ENCODE measurements at places on chromosomes 1 and 21.

GRCh38 chr1:239308701-239309333 is 77.6 kb upstream of the CHRM3 start:
- DNase-seq, result peak; percentile 13

- no peak for DNase-seq
These were observed 189.6 kb downstream of the PLPP3 start for GRCh38 chr1:56389813-56390212.

- DNase-seq, result no peak
These were observed 11.0 kb upstream of the CTRC start for GRCh38 chr1:15427280-15427666.

DNA sequence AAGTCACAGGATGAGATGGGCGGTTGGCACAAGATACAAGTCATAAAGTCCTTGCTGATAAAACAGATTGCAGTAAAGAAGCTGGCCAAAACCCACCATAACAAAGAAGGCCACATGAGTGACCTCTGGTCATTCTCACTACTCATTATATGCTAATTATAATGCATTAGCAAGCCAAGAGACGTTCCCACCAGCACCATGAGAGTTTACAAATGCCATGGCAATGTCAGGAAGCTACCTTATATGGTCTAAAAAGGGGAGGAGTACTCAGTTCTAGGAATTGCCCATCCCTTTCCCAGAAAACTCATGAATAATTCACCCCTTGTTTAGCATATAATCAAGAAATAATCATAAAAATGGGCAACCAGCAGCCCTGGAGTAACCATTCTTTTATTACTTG is 74.9 kb upstream of the APP start:
- DNase-seq, result no peak

DNA sequence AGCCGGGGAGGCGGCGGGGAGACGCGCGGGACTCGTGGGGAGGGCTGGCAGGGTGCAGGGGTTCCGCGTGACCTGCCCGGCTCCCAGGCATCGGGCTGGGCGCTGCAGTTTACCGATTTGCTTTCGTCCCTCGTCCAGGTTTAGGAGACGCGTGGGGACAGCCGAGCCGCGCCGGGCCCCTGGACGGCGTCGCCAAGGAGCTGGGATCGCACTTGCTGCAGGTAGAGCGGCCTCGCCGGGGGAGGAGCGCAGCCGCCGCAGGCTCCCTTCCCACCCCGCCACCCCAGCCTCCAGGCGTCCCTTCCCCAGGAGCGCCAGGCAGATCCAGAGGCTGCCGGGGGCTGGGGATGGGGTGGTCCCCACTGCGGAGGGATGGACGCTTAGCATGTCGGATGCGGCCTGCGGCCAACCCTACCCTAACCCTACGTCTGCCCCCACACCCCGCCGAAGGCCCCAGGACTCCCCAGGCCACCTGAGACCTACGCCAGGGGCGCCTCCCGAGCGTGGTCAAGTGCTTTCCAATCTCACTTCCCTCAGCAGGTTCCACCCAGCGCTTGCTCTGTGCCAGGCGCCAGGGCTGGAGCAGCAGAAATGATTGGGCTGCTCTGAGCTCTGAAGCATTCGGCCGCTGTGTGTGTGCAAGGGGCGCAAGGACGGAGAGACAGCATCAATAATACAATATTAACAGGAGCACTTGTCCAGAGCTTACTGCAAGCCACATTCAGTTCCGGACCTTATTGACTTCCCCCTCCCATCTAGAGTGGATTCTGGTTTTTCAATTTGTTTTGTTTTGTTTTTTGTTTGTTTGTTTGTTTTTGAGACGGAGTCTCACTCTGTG is 10.3 kb downstream of the SIM2 start:
- no peak for DNase-seq

GRCh38 chr1:197921235-197922069 is 4.3 kb downstream of the LHX9 start:
- DNase-seq, result no peak

DNA sequence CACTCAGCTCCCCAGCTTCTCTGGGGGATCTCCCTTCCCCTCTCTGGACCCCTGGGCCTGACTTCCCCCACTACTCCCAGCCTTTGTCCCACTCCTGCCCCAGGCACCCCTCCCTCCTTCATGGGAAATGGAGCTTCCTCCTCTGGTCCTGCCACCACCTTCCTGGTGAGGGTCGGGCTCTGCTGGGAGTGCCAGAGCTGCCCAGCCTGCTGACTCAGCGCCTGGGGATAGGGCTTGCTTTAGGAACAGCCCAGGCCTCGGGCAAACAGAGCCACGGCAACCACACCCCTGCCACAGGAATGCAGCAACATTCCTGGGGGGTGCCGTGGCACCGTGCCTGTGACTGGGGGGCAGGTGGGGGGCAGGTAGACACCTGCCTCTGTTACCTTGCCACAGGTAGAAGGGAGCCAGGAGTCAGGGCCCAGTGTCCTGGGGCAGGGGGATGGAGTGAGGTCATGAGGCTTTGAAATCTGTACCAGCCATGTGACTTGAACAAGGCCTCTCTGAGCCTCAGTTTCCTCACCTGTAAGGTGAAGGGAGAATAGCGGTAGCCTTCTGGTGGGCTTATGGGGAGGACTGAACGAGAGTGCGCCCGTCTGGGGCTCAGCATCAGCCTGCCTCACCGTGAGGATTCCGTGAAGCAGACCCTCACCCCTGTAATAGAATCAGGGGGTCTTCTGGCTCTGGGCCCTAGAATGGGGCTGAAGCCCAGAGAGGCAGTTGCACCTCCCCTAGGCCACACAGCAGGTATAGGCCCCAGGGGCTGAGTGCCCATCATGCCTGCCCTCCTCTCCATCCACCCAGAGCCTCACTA is 17.8 kb upstream of the EPHA2 start:
- DNase-seq, result no peak

DNA sequence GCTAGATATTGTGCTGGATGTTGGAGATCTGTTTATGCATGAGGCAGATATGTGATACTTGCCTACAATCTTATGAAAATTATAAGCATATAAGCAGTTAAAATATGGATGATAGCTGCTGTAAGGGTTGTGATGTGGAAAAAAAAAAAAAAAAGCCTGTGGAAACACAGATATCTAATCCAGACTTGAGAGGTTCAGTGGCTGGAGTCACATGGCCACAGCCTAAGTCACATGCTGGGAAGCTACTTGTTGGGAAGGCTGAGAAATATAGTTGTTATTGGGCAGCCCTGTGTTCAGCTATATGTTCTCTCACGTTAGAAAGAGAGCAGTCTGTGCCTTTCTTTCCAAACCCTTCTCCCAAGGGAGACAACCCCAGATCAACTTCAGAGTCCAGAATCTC is 15.1 kb downstream of the RAVER2 start:
- DNase-seq, result no peak

GRCh38 chr1:161952607-161953172 is 71.0 kb downstream of the OLFML2B start:
- no peak for DNase-seq

- DNase-seq, result peak; percentile 24
These were observed 82.2 kb downstream of the FBXO2 start for GRCh38 chr1:11571906-11572616.

GRCh38 chr1:113871597-113872113 is at the start of gene PTPN22:
Gene PTPN22, minus strand, starts transcription at chr1:113871712.
- DNase-seq, result peak; percentile 89

- no peak for DNase-seq
These were observed 143.7 kb downstream of the DNM3 start for GRCh38 chr1:171984850-171985485.

DNA sequence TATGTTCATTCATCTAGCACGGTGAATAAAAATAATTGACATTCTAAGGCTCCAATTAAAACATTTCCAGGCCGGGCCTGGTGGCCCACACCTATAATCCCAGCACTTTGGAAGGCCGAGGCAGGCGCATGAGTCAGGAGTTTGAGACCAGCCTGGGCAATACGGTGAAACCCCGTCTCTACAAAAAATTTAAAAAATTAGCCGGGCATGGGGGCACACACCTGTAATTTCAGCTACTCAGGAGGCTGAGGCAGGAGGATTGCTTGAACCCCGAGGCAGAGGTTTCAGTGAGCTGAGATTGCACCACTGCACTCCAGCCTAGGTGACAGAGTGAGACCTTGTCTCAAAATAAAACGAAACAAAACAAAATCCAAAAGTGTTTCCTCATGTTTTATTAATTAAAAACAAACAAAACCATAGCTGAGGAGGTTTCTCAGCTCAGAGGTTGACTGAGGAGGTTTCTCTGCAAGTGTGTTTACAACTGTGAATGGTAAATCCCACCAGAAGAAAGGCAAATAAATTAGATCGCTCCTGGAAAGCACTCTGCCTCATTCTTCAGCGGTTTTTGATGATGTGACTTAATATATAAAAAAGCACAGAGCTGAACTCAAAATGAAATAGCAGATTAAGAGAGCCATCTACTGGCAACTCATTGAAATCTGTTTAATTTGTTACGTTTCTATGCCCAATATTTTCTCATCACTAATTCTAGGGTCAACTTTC is 37.7 kb upstream of the ATG4C start:
- no peak for DNase-seq

DNA sequence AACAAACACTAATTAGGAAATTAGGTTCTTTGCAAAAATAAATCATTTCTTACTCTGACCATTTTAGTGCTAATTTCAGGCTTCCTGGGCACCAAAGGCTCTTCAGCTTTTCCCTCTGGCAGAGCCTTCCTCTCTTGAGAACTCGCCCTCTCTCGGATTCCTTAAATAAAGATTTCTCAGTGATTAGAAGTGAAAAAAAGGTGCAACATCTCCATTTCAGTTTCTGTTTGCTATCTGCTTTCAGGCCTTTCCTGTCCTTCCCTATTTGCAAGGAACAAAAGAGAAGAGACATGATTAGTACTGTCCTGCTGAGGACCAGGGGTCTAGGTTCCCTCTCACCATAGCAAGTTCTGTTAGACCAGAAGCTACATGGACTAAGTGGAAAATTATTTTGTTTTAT is 27.8 kb upstream of the CACYBP start:
- no peak for DNase-seq

- DNase-seq, result no peak
These were observed 146.4 kb upstream of the LRRC7 start for GRCh38 chr1:69421286-69421685.

DNA sequence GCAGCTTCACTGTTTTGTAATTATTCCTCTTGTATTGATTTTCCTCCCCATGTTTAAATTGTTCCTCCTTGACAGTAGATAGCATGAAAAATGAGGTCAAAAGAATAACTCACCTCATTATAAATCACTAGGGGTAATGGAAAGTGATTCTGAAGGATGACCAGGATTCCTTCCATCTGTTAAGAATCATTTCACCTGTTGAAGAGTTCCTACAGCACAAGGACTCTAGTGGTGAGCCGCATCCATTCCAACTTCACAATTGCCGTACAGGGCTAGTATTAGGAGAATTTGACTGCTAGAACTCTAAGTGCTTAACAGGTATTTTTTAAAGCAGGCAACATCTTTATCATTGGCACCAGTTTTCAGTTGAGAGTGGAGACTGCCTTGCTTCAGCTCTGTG is 13.7 kb downstream of the PPP1R12B start:
- no peak for DNase-seq

GRCh38 chr1:96749618-96750017 is 28.0 kb downstream of the PTBP2 start:
- no peak for DNase-seq

GRCh38 chr1:228016181-228016510 is 9.3 kb downstream of the WNT3A start:
- no peak for DNase-seq

GRCh38 chr1:4916610-4917009 is 262.2 kb downstream of the AJAP1 start:
- DNase-seq, result no peak

DNA sequence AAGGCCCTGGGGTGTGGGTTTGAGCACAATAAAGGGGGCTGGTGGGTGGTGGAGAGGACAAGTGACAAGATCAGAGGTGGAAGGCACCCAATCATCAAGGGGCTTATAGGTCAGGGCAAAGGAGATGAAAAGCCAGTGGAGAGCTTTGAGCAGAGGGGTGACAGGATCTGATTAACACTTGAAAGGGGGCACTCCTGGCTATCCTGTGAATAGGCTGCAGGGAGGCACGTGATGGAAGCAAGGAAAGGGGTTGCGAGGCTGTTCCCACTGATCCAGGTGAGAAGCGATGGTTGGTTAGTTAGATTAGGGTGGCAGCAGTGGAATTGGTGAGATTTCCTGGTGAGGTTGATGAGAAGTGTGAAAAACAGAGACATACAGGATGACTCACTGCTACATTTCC is 80.6 kb downstream of the WLS start:
- DNase-seq, result no peak

- no peak for DNase-seq
These were observed 68.1 kb downstream of the PHTF1 start for GRCh38 chr1:113691184-113691583.

GRCh38 chr1:35935442-35936388 is 4.8 kb downstream of the AGO3 start:
- no peak for DNase-seq

- no peak for DNase-seq
These were observed 4.2 kb downstream of the OR6K3 start for GRCh38 chr1:158716335-158716734.

DNA sequence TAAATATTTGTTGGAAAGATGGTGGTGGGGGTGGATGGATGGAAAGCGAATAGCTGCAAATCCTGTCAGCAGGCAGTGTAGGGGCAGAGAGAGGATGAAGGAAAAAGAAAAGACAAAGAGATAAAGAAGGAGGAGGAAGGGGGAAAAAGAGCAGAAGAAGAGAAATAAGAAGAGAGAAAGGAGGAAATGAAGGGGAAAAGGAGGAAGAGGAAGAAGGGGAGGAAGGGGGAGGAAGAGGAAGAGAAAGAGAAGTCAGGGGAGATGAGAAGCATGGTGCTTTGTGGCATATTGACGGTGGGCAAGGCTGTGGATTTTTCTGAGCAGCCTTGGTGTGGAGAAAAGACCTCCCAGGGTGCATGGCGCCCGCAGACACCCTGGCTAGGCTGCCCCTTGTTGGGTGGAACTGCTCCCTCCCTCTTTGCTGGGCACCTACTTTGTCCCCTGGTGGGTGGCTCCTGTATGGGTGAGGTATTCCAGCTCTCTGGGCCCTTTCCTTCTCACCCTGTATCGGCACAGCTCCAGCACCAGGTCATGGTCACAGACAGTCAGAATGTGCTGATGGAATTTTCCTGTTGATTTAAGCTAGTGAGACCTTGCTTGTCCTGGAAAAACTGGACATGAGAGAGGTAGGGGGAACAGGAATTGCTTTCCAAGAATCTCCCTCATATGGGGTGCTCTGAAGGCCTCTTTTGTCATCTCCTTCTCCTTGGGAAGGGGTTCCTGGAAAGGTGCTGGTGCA is 45.7 kb upstream of the TLR5 start:
- DNase-seq, result no peak

- DNase-seq, result no peak
These were observed 7.4 kb upstream of the HYI start for GRCh38 chr1:43460988-43461693.

DNA sequence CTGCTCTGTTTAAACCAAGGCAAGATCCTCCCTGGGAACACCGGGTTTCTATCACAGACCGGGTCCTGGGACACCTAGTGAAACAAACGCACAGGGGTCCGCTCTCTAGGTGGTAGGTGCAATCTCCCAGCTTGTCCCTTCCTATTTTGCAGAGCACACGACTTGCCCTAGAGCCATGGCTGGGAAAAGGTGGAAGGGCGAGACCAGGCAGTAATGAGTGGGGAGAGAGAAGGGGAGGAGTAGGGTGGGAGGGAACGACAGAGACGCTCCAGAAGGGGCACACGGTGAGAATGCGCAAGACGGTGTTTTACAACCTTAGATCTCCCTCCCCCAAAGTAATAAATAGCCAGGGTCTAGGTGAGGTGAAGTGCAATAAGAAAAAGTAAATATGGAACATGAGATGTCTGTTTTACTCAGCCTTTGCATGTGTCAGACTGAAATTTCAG is 9.3 kb upstream of the ARHGAP29 start:
- DNase-seq, result no peak

Measured in stimulated activated CD4-positive, alpha-beta T cell treated with anti-CD3 and anti-CD28 coated beads, Interleukin-1b, Interleukin-23, amount 100 ng/mL, for 48 hours (primary cell).